A673 (cell line): ENCODE measurements at places on chromosomes 13 and 19.
A peak's percentile ranks its signal among the peaks of the same experiment; 100 is the strongest.

DNA sequence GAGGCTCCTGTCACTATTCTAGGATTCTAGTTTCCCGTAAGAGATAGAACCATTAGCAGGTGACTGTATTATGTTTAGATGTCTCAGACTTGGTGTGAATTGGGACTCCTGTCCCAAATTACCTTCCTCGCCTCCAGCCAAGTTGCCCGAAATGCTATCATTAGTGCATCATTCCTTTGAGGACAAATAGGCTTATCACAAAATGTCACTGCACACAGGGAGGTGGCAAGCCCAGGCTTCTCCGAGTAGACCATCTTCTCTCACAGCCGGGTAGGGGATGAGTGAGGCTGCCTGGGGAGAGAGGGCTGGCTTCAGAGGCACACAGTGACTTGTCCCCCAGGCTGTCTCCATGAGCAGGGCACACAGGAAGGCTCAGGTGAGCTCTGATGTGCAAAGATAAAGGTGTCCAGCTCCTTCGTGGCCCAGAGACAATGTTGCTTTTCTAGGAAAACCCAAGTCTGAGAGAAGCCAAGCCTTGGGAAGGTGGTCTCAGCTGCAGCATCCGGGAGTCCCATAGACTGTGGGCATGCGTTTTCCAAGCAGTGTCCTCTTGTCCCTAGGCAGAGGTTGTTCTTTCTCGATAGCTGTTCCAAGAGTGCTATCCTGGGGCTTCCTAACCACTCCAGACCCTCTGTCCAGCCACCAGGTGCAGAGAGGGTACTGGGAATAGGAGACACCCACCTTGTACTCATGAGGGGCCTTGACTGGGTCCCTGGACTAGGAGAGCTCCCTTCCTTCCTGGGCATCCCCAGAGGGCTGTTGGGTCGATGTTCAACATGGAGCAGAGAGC, 163.1 kb upstream of the TSHZ3 start:
- no peak for DNase-seq

- no peak for DNase-seq
Observed at GRCh38 chr13:111011899-111012298, 97.0 kb upstream of the ANKRD10 start.

DNA sequence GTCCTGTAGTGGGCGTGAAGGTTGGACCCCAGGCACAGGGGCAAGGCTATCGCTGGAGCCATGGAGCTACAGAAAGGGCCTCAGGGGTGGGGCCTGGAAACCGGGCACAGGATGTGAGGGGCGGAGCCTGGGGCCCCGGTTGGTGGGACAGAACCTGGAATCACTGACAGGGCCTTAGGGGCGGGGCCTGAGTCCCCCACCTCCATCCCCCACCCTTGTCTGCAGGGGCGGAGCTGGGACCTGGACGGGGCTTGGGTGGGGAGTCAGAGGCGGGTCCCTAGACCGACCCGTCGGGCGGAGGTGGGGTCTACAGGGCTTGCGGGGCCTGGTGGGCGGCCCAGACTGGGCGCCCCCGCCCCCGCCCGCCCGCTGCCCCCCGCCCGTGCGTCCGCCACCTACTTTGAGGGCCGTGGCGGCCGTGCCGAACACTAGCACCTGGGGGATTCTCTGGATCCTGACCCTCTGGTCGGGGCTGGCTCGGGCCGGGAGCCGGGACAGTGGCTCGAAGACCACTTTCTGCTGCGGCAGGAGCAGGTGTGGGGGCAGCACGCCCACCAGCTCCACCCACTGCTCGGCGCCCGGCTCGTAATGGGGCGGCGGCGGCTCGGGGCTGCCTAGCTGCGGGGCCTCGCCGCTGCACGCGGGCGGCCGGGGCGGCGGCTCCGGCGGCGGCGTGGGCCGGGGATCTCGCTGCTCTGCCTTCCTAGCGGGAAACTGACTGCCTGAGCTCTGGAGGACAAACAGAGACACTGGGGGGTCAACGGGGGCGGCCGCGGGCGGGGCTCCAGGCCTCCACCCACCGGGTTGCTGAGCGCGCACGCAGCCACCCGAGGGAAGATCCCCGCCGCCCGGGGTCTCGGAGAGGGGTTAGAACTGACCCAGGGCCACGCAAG, 26.3 kb downstream of the DCAF15 start:
- DNase-seq: peak; percentile 92

- DNase-seq: no peak
Observed at GRCh38 chr19:29040292-29040691, 172.7 kb downstream of the UQCRFS1 start.

DNA sequence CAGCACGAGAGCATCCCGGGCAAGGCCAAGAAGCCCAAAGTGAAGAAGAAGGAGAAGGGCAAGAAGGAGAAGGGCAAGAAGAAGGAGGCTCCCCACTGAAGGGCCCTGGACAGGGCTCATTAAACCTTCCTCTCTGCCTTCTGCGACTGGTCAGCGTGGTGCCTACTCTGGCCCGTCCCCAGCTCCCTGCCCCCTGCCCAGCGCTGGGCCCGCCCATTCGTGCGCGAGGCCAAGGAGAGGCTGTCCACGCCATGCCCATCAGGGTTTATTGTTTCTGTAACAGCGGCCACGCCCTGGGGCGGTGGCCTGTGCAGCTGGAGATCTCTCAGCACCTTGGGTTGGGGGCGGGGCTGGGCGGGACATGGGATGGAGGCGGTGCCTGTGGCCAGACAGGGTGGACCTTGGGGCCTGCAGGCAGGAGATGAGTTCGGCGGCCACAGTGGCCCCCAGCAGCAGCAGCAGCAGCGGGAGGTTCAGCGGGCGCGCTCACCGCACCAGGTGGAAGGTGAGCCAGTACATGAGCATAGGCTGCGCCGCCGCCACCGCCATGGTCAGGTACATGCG, 897 bp downstream of the C19orf33 start:
- no peak for DNase-seq

- peak; percentile 40 for DNase-seq
Observed at GRCh38 chr13:20901668-20902437, 693 bp downstream of the XPO4 start.

- no peak for DNase-seq
Observed at GRCh38 chr19:5977222-5977784, 637 bp downstream of the RANBP3 start.

DNA sequence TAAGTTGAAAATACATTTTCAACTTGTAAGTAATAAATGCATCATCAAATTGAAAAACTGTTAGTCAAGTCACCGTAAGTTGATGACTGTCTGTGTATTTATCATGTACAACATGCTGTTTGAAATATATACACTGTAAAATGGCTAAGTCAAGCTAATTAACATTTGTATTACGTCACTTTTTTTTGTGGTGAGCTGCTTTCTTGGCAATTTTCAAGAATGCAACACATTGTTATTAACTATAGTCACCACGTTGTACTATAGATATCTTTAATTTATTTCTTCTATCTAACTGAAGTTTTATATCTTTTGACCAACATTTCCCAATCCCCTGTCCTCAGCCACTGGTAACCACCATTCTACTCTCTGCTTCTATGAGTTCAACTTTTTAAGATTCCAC, 57.0 kb downstream of the RBM26 start:
- no peak for DNase-seq

GRCh38 chr19:29764361-29764760, 47.4 kb upstream of the CCNE1 start:
- no peak for DNase-seq

- no peak for DNase-seq
Observed at GRCh38 chr13:31803311-31803710, 64.0 kb downstream of the RXFP2 start.

DNA sequence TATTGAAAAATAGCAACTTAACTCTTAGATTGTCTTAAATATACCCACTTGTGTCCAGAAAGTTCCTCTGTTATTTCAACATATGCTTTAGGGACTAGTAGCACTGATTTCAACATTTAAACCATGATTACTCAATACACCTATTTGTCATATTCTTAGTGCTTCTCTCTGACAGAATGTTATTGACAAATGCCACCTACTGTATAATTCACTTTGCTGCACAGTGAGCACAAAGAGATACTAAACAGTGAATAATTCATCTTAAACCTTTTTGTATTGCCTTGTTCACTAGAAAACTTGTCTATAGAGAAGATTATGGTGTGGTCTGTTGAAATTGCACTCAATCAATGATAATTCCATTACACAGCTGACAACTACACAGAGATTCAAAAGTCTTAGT, 692.6 kb downstream of the PCDH17 start:
- peak; percentile 3 for DNase-seq

GRCh38 chr19:4647676-4648644, 8.6 kb downstream of the TNFAIP8L1 start:
- no peak for DNase-seq

- DNase-seq: no peak
Observed at GRCh38 chr19:16379521-16380313, 55.1 kb downstream of the KLF2 start.

- DNase-seq: peak; percentile 4
Observed at GRCh38 chr13:52969373-52969772, 59.2 kb upstream of the OLFM4 start.

- no peak for DNase-seq
Observed at GRCh38 chr13:79376843-79377242, 29.2 kb downstream of the RBM26 start.

- no peak for DNase-seq
Observed at GRCh38 chr13:98595134-98595533, 18.2 kb upstream of the STK24 start.

GRCh38 chr13:101535192-101535746, 82.8 kb downstream of the ITGBL1 start:
- DNase-seq: no peak

GRCh38 chr19:48469934-48470680, 938 bp downstream of the CYTH2 start:
- no peak for DNase-seq

GRCh38 chr19:49129238-49129583, 9.9 kb downstream of the PPFIA3 start:
- peak; percentile 46 for DNase-seq

DNA sequence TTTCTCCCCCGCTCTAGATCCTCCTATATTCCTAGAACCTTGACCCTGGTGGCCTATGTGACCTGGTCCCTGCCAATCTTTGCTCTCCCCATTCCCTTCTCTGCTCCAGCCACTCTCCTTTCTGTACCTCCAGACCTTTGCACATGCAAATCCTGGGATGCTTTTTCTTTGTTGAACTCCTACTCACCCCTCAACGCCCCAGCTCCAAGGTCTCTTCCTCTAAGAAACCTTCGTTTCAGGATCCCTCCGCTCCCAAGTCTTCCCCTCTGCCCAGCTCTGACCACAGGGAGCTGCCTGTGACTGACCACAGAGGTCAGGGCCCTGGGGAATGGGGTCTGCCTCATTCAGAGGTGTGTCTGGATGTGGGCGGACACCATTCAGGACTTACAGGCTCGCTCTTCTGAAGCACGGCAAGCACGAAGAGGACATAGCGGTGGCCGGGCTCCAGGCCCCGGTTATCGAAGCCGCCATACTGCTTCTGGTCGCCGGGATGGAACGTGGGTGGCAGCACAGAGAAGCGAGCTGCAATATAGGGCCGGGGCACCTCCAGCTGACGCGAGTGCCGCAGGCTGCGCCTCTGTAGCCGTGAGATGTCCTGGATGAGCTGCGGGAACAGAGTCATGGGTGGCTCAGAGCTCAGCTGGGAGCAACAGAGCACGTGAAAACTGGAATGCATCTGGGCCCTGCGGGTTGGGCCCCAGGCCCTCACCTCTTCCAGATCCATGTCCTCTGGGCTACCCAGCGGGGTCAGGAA, 120.9 kb downstream of the PTPRS start:
- no peak for DNase-seq

GRCh38 chr19:52938761-52939160, 15.5 kb upstream of the ZNF888 start:
- DNase-seq: no peak
